ENCODE measurements at places on chromosomes 13 and 19.

DNA sequence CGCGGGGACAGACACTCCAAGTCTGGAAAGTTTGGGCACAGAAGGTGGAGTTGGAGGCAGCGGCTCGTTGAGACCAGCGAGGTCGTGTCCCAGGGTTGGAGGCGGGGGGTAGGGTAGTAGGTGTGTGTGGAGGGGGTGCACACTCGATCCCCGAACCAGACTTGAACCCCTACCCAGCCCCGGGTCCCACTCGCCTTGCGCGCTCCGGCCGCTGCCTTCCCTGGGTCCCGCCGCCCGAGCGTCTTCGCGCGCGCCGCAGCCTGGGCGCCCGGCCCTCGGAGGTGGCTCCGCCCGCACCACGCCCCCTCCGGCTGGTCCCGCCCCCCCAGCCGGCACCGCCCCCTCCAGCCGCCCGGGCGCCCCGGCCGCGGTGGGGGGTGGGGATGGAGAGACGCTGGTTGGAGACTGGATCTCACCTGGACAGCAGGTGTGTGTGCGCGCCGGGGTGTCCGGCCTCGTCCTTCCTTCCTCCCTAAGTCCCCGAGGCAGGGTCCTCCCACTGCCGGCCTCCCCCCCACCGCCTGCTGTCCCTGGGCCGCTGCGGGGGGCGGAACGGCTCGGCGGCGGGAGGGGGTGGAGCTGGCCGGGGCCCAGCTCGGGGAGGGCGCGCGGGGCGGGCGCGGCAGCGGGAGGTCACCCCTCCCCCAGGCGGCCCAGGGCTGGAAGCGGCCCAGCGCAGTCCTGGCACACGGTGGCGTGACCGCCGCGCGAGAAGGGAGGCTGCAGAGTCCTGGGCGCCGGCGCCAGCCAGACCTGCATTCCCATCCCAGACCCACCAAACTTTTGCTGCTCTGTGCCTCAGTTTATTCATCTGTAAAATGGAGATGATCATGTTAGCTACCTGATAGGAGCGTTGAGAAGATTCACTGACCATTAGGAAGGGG, at the start of gene KANK2:
KANK2 (minus strand) TSS at position 255 of the 884 bp plus-strand sequence. CDS start 3,034 bp downstream, outside the sequence.
- no peak for DNase-seq

DNA sequence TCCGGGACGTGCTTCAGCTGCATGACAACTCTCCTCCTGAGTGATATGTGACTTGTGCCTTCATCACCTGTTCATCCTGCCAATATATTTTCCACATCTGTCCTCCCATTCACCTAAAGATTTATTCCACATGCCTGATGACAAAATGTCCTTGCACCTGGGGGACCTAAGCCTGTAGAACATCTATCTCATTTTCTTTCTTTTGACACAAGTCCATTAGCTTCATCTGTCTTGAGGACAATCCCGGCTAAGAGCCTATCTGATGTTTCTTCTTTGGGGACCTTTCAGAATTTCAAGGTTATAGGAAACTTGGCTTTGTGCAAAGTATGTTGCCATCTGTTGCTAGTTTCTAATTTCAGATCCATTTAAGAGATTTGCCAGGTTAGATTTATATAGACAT, 41.1 kb downstream of the ITGBL1 start:
- no peak for DNase-seq

GRCh38 chr13:26867451-26868091, 107.0 kb upstream of the GPR12 start:
- DNase-seq: no peak

GRCh38 chr19:491146-491741, 5.0 kb upstream of the MADCAM1 start:
- no peak for DNase-seq

GRCh38 chr19:8167985-8168384, 18.6 kb upstream of the FBN3 start:
- DNase-seq: no peak

DNA sequence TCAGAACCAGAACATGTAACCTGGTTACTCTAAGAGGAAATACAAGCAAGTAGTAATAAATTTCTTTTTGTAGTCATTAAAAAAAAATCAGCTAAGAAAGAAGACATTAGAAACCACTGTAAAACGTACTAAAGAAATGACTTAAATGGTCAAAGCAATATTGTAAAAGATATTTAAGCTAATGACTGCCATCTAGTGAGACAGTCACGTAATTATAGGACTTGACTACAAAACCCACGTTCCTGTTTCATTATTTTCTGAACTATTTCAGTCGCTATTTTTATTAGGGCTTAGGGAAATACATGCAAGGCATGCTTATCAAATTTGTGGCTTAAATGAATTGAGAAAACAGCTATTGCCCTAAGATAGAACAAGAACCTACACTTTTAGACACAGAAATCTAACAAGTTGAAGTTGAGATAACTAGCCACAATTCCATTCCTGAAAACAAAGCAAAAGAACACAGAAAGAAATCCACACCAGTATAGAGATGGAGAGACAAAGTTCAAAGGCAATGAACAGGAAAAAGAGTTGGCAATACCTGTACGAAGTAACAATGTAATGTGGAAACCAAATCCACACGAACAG, 17.9 kb downstream of the ALG5 start:
- peak; percentile 36 for DNase-seq

GRCh38 chr19:47494729-47495128, 10.7 kb upstream of the KPTN start:
- no peak for DNase-seq

DNA sequence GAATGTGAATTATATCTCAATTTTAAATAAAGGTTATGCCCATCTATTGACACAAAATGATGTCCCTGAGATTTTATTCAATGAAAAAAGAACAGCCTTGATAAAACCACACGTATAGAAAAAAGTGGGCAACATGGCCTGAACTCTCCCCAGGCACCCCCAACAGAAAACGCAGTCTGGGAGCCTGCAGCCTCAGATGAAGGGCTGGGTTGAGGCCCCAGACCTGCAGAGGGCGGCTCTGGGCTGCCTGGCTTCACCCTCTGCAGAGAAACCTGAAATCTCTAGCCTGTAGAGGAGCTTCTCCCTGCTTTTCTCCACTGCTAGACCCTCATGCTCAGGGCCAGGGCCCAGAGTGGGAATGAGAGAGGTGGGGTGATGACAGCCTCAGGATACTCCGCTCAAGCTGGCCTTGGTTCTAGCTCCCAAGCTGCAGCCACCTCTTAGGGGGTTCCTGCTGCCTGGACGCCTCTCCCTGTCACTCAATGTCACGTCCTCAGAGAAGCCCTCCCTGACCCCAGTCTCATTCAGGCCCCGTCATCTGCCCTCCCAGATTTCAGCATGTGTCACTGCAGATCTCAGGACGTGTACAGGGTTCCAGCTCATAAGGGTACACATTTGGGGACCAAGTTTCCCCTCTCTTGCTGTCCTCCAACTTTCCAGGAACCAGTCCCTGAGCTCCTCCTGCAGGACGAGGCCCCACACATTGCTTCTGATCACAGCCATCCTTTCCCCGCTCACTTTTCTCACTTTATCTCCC, 1.8 kb downstream of the MBD3 start:
- DNase-seq: no peak

- no peak for DNase-seq
Observed at GRCh38 chr13:106814463-106814862, 246.5 kb upstream of the ARGLU1 start.
